ENCODE measurements at places on chromosomes 11 and 22. TPM values are rescaled to one million over a fixed set of nuclear protein-coding genes. Genes with fewer than 3 reads are reported as not detected.

DNA sequence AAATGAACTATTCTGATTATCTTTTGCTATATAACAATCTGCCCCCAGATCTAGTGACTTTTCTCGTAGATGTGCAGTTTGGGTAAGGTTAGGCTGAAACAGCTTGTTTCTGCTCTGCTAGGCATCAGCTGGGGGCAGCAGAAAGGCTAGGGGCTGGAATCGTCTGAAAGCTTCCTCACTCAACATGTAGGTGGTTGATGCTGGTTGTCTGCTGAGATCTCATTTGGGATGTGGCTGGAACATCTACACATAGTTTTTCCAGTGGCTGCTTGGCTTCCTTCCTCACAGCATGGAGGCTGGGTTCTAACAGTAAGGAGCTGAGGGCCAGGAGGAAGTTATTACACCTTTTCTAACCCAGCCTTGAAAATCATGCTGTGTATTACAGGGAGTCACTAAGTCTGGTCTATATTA, 30.2 kb downstream of the USP47 start:
- H3K4me3 ChIP-seq, result no peak overlapping the region
- no peaks in the 10 kb centered on the region for H3K27me3 ChIP-seq
- no peaks in the 10 kb centered on the region for H3K36me3 ChIP-seq
- no peak overlapping the region for H3K27ac ChIP-seq
- no peak for DNase-seq

- no peaks in the 10 kb centered on the region for H3K36me3 ChIP-seq
- DNase-seq, result no peak
- no peaks in the 10 kb centered on the region for H3K4me1 ChIP-seq
- H3K27ac ChIP-seq, result no peak overlapping the region
Observed at GRCh38 chr11:74307434-74307833, 4.0 kb downstream of the P4HA3 start.

DNA sequence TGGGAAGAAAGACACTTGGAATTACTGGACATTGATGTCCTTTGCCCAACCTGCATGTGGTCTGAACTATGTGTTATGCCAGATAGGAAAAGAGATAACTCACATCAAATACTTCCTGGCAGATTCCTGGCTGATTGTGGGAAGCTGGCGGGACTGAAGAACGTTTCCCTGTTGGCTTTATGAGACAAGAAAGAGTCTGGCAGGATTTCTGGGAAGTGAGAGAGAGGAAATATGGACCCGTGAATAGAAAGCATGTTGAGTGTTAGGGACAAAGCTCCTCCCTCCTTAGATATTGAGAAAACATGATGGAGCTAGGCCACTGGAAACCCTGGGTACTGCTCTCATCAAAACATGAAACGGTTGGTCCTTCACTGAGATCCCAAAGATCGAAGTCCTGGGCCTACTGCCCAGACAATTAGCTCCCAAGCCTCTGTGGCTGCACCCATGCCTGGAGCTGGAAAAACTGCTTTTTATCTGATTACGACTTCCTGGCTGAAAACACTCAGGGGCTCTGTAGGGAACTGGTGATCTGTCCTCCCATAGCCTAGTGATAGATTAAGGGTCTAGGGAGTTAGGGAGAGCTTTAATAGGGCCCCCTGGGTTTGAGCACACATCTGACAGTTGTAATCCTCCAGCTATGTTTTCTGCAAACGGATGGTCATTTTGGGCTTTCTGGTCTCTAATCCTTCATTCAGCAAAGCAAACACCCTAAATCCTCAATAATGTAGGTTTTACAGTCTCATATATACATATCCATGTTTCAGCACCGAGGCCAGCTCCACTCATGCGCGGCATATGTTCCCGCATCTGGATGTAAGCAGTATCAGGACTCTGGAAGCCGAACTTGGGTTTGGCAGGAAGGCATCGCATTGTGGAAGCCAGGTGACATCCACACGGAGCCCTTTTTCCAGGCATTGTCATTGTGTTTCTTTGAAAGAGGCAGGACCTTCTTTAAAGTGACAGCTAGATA, 6.1 kb upstream of the B3GAT1 start:
- no peaks in the 10 kb centered on the region for H3K4me1 ChIP-seq
- DNase-seq, result no peak
- H3K27ac ChIP-seq, result no peak overlapping the region
- H3K27me3 ChIP-seq, result peaks cover 10% of the 10 kb centered on the region
- no peaks in the 10 kb centered on the region for H3K36me3 ChIP-seq
- no peak overlapping the region for H3K4me3 ChIP-seq

DNA sequence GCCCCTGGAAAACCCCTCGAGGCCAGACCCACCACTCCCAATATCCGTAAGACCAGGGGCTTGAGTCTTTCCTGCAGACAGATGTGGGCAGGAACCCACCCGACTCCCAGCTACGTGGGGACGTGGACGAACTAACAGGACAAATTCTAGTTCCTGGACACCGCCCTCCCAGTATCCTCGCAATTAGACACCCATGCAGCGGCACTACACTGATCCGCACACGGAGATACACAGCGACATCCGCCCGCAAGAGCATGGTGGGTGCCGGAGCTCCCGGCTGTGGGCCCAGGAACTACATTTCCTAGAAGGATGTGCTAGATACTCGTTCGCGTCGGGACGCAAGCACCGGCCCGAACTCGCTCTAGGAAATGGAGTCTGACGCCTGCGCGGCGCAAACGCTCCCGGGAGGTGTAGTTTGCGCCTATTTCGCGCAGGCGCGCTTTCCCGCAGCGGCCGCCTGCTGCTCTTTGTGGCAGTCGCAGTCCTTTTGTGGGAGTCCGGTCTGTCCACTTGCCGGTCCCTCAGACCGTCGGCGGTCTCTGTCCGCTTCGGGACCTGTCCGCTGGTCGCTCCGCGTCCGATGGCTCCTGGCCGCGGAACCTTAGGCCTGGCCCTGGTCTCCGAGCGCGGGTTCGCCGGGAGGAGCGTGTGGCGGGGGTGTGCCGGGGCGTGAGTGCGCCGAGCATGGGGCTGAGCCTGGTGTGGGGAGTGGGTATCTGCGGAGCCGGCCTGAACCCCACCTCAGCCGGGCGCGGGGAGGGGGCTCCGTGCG, at the start of gene ZNF74:
TSS of gene ZNF74 (plus strand) at position 447 of the 772 bp plus-strand sequence. CDS start 478 bp downstream, outside the sequence.
- peak; percentile 96 for DNase-seq
- H3K4me3 ChIP-seq, result peak within 1 kb of the TSS; percentile 92

DNA sequence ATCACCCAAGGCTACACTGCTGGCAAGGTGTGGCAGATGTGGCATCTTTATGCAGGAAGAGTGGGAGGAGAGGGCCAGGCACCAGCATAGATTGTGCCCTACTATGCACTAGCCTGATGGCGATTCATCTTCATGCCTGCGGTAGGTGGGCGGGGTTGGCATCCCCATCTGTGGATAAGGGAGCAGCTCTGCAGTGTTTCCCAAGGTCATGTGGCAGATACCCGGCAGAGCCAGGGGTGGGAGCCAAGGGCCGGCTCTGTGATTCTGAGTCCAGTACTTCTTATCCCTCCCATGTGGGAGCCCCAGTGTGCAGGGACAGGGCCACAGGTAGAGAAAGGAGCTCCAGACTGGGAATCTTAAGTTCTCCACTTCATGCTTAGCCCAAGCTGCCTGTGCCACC, 20.0 kb downstream of the CD82 start:
- H3K4me3 ChIP-seq, result no peak overlapping the region
- no peaks in the 10 kb centered on the region for H3K4me1 ChIP-seq
- no peaks in the 10 kb centered on the region for H3K36me3 ChIP-seq
- DNase-seq, result no peak

DNA sequence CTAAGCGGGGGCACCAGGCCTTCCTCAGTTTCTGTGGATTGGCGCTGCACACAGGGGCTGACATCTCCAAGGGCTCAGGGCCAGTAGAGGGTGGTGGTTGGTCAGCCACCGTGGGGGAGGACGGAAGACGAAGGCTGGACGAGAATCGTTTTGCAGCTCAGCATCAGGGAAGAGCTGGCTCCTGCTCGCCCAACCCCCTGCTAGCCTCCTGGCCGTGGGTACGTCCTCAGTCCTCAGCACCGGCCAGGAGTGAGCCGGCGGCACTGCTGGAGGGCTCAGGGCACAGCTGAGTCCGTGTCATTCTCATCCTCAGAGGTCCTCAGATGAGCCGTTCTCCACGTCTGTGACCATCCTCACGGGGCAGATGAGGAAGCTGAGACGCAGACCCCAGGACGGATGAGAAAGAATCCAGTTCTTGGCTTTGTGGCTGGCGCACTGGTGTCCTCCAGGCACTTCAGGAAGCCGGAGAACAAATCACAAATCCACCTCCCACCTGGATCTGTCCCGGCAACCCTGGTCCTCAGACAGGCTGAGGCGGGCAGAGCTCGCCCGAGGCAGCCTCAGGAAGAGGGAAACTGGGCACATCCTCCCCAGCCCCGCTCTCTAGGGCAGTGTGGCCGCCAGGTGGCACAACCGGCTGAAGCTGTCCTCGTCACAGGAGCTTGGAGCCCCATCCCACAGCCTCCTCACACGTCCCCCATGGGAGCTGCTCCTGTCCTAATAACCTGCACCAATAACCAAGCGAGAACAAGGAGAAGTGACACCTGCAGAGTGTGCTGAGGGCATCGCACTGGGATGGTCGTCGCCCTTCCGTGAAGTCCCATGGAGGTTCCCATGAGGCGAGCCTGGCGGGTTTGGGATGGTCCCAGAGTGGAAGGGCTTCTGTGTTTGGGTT, 393.7 kb downstream of the BRD1 start:
- no peak overlapping the region for H3K27ac ChIP-seq
- H3K36me3 ChIP-seq, result no peaks in the 10 kb centered on the region
- H3K4me3 ChIP-seq, result no peak overlapping the region
- no peak for DNase-seq
- no peaks in the 10 kb centered on the region for H3K27me3 ChIP-seq
- H3K4me1 ChIP-seq, result no peaks in the 10 kb centered on the region

DNA sequence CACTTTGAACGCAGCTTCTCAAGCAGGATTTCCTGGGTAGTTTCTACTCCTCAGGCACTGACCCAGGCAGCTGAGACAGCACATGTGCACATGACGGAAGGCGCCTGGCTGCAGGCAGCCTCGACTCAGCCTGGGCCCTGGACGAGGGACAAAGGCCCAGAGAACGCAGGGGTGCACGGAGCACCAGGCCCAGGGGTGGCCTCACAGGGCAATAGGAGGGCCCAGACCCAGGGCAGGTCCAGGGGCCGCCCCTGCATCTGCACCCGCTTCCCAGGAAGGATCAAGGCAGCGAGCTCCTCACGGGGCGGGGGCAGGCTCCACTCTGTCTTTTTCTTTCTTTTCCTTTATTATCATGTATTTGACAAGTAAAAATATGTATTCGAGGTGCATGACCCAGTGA, 208.4 kb downstream of the BRD1 start:
- no peaks in the 10 kb centered on the region for H3K36me3 ChIP-seq
- H3K27ac ChIP-seq, result no peak overlapping the region
- no peaks in the 10 kb centered on the region for H3K27me3 ChIP-seq
- H3K4me3 ChIP-seq, result no peak overlapping the region
- H3K4me1 ChIP-seq, result no peaks in the 10 kb centered on the region

DNA sequence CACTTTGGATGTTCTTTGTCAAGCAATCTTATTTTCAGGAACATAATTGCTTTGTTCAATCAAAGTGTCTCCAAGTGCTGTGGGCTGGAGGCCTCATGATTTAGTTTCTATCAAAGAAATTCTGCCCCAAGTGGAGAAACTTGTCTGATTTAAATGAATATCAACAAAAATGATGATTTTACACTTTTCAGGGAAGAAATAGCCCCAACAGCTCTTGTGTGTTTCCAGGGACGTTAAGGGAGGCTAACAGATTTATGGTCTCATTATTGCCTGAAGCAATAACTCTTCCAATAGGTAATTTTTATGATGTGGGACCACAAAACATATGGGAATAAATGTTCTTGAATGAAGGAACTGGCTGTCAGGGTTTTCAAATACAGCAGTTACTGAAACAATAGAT, 699.1 kb downstream of the FAM181B start:
- no peaks in the 10 kb centered on the region for H3K4me1 ChIP-seq
- DNase-seq, result no peak
- H3K27me3 ChIP-seq, result no peaks in the 10 kb centered on the region
- H3K36me3 ChIP-seq, result no peaks in the 10 kb centered on the region
- no peak overlapping the region for H3K4me3 ChIP-seq

DNA sequence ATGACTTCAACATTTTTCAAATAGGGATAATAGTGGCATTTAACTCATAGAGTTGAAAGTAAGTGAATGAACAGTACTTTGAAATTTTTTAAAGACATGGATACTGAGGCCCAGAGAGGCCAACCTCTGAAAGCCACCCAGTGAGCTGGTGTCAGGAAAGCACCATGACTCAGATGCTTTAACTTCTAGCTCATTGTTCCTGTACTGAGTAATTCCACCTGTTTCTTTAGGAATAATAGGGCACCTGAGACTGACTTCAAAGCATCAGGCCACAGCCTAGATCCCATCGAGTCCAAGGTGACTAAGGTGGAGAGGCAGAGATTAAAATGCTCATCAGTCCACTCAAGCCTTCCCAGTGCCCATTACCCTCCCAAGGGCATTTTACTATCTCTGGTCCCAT, 491.8 kb upstream of the TENM4 start:
- H3K4me3 ChIP-seq, result no peak overlapping the region
- H3K4me1 ChIP-seq, result no peaks in the 10 kb centered on the region
- H3K27ac ChIP-seq, result no peak overlapping the region

DNA sequence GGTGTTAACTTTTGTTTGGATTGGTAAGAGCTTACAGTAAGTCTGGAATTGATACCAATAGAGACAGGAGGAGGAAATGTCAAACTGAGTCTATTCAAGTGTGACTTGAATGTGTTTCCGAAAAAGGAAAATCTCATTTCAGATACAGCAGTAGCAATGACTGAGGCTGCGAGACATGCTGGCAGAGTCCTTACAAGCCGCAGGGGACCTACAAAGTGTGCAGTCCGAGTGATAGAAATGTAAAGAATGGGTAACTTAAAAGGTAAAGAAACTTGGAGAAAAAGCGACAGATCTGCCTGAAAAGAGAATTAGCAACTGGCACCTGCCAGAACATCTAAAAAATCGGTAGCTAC, 444 bp downstream of the CWF19L2 start:
- peak overlapping the region; percentile 70 for H3K27ac ChIP-seq
- H3K4me1 ChIP-seq, result peaks cover 4% of the 10 kb centered on the region
- peak; percentile 16 for DNase-seq
- H3K27me3 ChIP-seq, result no peaks in the 10 kb centered on the region
- peak overlapping the region; percentile 100 for H3K4me3 ChIP-seq
- peaks cover 11% of the 10 kb centered on the region for H3K36me3 ChIP-seq

GRCh38 chr11:131409345-131409744, 38.9 kb downstream of the NTM start:
- no peak overlapping the region for H3K27ac ChIP-seq
- H3K4me1 ChIP-seq, result no peaks in the 10 kb centered on the region
- no peaks in the 10 kb centered on the region for H3K27me3 ChIP-seq
- no peak overlapping the region for H3K4me3 ChIP-seq
- H3K36me3 ChIP-seq, result no peaks in the 10 kb centered on the region

DNA sequence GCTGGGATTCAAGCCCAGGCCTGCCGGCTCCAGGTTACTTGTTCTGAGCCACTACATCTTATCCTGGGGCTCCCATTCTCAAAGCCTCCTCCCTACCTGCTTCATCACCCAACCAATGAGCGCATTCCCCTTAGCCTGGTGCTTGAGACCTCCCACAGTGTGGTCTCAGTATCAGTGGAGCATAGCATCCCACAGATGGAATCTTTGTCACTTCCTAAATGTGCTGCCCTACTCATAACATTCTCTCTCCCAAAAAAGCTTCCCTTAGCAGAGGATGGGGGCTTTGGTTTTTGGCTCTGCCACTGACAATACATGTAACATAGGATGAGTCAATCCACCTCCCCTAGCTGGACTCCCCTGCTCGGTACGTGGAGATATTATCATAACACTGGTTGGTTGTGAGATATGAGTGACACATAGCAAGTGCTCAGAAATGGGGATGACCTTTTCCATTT, 28.8 kb downstream of the TEAD1 start:
- no peak overlapping the region for H3K4me3 ChIP-seq
- no peaks in the 10 kb centered on the region for H3K36me3 ChIP-seq
- H3K27ac ChIP-seq, result no peak overlapping the region
- H3K27me3 ChIP-seq, result no peaks in the 10 kb centered on the region
- DNase-seq, result no peak

Gene PIK3IP1
- 21.4 TPM for polyA plus RNA-seq

Gene OPCML
- 0.77 TPM for polyA plus RNA-seq

Gene HTR3B
- not detected for polyA plus RNA-seq

Gene CHST1
- 2.9 TPM for polyA plus RNA-seq

Gene C22orf42
- not detected for polyA plus RNA-seq

Gene DYNC2H1
- polyA plus RNA-seq, result 13.5 TPM

Data from kidney (tissue), 22 donors.